ENCODE measurements at places on chromosomes 6 and 20. TPM values are rescaled to one million over a fixed set of nuclear protein-coding genes. Genes with fewer than 3 reads are reported as not detected.

Gene EXOC2
- 24.7 TPM for total RNA-seq

Gene WFDC2
- total RNA-seq, result not detected

Gene BTBD3
- 9.5 TPM for total RNA-seq

Gene GJE1
- total RNA-seq, result not detected

Gene C6orf163
- 1.4 TPM for total RNA-seq

Gene CENPQ
- total RNA-seq, result 16.4 TPM

Gene NKAIN4
- not detected for total RNA-seq

Gene CLIC5
- total RNA-seq, result 0.31 TPM
